ENCODE measurements at places on chromosomes 16 and 17. TPM values are rescaled to one million over a fixed set of nuclear protein-coding genes. Genes with fewer than 3 reads are reported as not detected.

The GRIN2A gene
- total RNA-seq: not detected

The GALR2 gene
- total RNA-seq: 0.06 TPM

DNA sequence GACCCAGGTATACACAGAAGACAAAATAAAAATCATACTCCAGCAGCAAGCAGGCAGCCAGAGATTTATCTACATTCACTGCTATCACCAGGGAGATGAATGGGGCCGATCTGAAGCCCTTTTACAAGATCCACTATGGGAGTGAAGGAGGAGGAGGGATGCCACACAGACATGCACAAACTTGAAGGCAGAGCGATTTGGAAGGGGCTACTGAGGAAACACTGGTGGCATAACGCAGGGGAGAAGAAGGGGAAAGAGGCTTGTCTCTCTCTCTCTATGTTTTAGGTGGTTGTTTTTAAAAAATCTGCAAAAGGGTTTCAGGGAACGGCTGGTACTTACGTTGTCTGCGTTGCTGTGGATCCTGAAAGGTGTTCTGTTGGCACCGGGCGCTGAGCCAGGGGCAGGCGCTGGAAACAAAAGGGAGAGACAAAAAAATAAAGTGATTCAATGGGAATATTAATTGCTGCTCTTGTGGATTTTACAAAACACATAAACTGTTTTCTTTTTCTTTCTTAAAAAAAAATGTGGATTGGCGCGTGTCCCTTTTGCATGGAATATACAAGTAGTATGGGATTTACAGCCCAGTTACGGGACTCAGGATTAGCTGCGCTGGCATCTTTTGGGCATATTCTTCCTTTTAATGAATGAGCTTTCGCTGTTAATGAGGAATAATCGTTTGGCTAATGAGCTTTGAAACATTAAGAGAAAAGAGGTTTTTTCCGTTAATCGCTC lies 255.3 kb upstream of the PMFBP1 start:
- DNase-seq: no peak

The KRTAP2-3 gene
- total RNA-seq: not detected

GRCh38 chr16:69709456-69710084 lies 16.8 kb downstream of the NQO1 start:
- no peak for DNase-seq

The SPNS2 gene
- total RNA-seq: not detected

DNA sequence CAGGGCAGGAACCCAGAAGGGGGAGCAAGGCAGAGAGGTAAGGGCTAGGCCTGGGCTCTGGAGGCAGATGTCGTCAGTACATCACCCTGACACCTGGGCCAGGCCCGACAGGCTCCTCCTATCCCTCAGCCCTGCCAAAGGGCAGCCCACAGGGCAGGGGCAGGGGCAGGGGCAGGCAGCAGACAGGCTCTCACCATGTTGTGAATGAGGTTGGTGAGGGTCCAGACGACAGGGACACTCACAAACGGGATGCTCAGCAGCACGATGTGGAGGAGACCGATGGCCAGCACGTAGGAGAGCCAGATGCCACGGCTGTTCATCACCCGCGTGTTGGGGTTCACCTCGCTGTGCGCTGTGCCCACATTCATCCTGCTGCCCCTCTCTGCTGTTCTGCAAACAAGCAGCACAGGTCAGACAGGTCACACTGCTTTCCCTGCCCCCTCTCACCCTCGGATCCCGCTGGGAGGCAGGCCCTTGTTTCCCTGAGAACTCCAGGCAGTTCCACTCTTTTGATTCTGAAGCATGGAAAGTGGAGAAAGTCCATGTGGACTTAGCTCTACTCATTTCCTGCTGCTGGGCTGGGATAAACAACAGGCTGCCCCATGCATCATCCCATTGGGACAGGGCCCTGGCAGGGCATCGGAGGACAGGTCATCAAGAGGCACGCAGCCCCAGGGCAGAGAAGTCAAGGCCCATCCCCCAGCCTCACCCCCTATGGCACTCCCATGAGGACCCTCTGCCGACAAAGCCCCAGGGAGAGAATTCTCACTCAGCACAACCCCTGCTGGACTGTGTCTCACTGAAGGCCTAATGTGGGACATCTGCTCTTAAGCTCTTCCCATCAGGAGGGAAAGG lies 3.3 kb downstream of the ORMDL3 start:
- DNase-seq: no peak

The GRB7 gene
- not detected for total RNA-seq

DNA sequence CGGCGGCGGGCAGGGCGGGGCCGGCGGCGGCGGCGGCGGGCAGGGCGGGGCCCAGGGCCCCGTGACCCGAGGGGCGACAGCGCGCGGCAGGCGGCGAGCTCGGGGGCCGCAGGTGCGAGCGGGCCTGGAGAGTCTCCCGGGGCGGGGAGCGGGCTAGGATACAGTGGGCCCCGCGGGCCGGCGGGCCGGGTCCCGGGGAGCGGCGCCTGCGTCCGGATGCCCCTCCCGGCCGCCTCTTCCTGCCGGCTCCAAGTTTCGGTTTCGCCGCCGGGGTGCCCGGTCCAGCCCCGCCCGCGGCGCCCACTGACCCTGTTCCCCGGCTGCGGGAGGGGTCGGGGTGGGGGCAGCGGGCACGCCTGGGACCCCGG lies at the start of gene RNF213:
Gene RNF213, plus strand, starts transcription at position 62 of the 368 bp plus-strand sequence. CDS start 2,830 bp downstream, outside the sequence.
- peak; percentile 81 for DNase-seq

DNA sequence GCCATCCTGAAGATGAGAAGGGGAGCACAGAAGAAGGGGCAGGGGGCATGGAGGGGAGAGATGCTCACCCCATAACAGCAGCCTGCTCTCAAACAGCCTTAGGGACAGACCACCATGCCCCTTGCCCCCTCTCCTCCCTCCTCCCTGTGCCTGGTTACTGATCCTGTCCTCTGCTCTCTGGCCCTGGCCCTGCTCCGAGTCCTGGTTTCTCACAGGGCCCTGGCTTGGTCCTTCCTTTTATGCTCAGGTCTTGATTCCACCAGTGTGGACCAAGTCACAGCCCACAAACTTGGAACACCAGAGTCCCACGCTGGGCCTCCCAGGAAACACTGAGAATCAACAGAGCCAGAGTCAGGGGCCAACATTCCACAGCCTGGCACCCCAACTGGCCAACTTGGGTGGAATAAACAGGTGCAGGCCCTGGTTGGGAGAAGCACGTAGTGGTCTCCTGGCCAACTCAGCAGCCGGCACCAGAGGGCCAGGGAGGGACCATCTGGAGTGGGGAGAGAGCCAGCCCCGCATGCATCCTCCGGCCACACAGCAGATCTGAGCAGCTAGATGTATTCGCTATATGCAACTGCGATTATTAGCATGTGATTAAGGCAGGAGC lies 44.9 kb upstream of the CDC42EP4 start:
- DNase-seq: no peak

DNA sequence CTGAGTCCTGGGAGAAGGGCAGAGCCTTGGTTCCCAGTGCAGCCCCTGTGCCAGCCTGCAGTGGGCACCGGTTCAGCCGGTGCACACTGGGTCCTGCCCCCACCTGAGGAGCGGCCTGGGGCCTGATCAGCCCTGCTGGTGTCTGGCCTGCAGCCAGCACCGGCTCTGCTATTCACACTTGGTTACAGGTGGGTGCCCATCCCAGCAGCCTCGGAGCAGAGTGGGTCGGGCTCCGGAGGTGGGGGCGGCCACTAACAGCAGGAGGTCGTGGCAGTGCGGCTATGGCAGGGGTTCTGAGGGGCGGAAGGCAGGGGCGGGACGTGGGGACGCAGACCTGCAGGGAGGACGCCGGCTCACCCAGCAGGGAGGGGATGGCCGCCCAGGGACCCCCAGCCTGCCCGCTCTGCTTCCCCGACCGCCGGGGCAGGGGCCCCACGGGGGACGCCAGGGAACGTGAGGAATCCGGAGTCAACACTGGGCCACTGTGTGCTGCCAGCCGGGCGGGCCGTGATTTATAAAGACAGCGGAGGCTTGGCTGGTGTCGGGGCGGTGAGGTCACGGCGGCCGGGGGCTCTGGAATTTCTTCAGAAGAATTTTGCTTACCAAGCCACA lies 20.3 kb downstream of the METRNL start:
- peak; percentile 61 for DNase-seq

The TBC1D3G gene
- not detected for total RNA-seq

DNA sequence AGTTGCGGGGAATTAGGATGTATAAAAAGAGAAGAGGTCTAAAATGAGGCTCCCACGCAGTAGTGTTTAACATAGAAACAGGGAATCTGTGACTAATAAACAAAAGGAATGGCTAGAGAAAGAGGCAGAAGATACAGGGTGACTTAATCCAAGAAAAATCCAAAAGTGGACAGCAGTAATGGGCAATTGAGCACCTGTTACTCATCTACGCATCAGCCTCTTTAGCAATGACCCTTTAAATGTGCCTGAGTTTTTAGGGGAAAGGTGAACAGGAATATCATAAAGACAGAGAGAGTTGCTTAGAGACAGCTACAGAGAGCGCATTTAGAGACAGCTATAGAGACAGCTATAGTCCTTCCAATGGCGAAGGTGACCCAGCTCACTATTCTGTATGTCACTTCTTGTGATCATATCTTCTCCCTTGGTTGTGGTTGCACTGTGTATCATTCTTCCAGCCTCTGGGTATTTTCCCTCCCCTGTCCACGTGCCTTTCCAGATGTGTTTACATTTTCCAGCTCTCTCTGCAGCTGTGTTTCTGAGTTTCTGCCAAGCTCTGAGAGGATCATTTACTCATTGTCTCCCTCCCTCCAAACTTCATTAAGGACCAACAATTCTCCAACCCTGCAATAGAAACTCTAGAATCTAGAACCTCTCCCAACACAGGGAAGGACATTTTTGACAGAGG lies 61.5 kb downstream of the MYOCD start:
- DNase-seq: no peak

GRCh38 chr16:30619202-30619601 lies 9.0 kb upstream of the ZNF689 start:
- DNase-seq: no peak

DNA sequence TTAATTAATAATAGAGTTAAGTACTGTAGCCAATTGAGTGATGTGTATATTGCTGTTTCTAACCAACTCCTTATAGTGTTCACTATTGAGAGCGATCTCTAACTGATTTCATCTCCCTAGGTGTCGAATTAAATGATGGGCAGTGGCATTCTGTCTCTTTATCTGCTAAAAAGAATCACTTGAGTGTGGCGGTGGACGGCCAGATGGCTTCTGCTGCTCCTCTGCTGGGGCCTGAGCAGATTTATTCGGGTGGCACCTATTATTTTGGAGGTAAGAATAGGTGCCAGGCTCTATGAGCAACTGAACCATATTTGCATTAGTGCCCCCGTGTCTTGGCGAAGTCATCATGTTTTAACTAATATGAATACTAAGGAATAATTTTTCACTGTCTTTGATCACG lies 184.6 kb downstream of the CNTNAP4 start:
- no peak for DNase-seq

The KRTAP9-9 gene
- total RNA-seq: not detected

- no peak for DNase-seq
These were observed 4.6 kb downstream of the TEN1 start for GRCh38 chr17:75983501-75984181.

DNA sequence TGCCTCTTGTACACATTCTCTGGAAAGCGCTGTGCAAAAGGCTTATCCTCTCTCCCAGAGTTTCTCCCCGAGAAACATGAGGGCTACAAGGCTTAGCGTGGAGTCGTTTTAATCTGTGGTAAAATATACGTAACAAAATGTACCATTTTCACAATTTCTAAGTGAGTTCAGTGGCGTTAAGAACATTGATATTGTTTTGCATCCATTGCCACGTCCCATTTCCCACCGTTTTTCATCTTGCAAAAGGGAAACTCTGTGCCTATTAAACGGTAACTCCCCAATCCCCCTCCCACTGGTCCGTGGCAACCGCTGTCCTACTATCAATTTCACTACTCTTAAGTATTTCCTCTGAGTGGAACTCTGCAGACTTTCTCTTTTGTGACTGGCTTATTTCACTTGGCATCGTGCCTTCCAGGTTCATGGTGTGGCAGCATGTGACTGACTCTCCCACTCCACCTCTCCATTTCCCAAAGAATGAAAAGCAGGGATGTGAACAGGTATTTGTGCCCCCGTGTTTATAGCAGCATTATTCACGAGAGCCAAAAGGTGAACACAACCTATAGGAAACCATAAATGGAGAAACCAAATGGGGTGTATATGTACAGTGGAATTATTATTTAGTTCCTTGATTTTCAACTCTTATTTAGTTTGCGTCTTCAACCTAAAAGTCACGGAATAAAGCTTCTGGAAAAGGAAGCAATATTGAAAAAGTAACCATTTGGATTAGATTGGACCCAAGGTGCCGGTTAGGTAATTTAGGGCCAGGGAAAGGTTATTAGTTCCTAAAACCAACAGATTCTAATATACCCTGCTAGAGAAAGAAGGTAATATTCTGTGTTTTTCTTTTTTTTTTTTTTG lies 1.1 kb upstream of the USP32 start:
- peak; percentile 73 for DNase-seq

The NARF gene
- 156 TPM for total RNA-seq

The CACNG1 gene
- not detected for total RNA-seq

- no peak for DNase-seq
These were observed 20.0 kb downstream of the CIBAR2 start for GRCh38 chr16:85092309-85092708.

DNA sequence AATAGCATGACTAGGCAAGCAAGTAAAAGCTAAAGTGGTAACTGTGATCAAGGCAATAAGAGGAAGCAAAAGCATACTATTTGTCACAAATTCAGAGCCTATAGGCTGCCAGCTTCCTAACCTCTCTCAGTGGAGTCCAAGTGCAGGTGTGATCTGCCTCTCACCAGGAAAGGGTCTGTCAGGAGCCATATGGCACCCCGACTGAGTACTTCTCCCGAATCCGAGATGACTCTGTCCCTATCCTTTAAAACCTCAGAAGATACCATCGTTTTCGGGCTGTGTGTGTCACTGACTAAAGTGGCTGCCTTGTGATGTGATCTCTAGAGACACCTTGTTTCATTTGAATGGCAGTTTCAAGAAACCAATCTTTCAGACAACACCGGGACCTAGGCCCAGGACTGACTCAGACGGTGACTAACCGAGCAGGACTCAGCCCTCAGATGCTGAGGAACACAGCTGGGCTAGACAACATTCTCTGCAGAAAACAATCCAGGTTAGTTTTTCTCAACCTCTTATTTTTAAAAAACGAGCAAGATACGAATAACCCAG lies 63.6 kb downstream of the SMG6 start:
- no peak for DNase-seq

The NOG gene
- total RNA-seq: 20.3 TPM

GRCh38 chr16:88640498-88641247 lies 2.3 kb downstream of the IL17C start:
- no peak for DNase-seq

GRCh38 chr17:40615068-40615840 lies 32.4 kb downstream of the SMARCE1 start:
- peak; percentile 26 for DNase-seq

DNA sequence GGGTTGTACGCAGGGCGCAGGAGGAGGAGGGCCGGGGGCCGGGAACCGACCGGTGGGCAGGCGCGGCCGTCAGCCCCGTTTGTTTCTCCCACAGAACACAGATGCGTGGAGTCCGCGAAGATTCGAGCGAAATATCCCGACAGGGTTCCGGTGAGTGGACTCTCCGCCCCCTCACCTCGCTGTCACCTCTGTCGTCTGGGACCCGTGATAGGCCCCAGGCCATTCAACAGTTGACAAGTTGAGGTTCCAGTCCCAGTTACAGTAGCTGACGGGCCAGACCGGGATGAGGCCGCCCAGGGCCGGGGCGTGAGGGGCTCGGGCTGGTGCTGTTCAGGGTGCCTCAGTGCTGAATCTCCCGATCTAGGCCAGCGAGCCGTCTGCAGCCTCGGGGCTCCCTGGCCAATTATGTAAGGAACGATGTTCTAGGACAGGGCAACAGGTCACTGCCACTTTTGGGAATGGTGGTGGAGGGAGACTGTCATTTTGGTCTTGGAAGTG lies 628 bp downstream of the GABARAPL2 start:
- DNase-seq: no peak
